ENCODE measurements at places on chromosomes 2 and 18.

GRCh38 chr2:165686800-165687199 is 107.2 kb downstream of the GALNT3 start:
- no peak for DNase-seq

GRCh38 chr2:72236445-72237067 is 88.9 kb upstream of the CYP26B1 start:
- no peak for DNase-seq

- no peak for DNase-seq
Measured at GRCh38 chr2:215791481-215791937, 221.8 kb downstream of the MREG start.

- no peak for DNase-seq
Measured at GRCh38 chr2:72513011-72513410, 312.8 kb downstream of the EXOC6B start.

GRCh38 chr18:36309436-36310391 is 12.2 kb downstream of the FHOD3 start:
- no peak for DNase-seq

Measured in stimulated activated CD8-positive, alpha-beta memory T cell treated with anti-CD3 and anti-CD28 coated beads, Interleukin-15, amount 100 ng/mL, for 1 hour (primary cell).